ENCODE measurements at places on chromosomes 6 and 20.

DNA sequence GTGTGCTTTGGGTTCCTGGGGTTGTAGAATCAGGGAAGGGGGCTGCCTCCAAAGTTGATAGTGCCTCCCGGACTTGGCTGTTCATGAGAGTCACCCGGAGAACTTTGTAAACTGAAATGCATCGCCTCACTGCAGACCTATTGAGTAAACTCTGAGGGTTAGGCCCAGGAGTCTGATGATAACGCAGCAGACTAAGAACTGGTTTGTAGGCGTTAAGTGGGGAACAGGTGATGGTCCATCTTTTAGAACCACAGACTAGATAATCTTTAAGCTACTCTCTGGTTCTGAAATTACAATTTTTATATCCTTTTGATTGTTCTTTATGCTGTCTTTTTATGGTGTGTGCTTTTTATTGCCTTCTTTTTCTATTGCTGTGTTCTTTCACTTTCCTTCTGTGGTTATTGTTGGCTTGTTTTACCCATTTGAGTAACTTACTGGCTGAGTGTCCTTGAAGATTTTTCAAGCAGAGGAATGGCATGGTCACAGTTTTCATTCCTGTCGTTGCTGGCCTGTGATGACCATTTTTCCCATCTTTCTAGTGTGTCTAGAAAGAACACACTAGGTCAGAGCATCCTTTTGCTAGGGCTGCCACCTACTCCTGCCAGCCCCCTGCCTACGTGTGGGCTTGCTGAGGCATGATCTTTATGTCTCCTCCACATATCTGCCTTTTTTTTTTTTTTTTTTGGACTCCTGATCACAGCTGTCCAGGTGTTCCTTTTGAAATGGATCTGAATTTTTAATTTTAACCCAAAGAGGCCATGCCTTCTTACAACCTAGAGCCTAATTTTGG lies 30.9 kb downstream of the LRRC1 start:
- DNase-seq, result no peak

DNA sequence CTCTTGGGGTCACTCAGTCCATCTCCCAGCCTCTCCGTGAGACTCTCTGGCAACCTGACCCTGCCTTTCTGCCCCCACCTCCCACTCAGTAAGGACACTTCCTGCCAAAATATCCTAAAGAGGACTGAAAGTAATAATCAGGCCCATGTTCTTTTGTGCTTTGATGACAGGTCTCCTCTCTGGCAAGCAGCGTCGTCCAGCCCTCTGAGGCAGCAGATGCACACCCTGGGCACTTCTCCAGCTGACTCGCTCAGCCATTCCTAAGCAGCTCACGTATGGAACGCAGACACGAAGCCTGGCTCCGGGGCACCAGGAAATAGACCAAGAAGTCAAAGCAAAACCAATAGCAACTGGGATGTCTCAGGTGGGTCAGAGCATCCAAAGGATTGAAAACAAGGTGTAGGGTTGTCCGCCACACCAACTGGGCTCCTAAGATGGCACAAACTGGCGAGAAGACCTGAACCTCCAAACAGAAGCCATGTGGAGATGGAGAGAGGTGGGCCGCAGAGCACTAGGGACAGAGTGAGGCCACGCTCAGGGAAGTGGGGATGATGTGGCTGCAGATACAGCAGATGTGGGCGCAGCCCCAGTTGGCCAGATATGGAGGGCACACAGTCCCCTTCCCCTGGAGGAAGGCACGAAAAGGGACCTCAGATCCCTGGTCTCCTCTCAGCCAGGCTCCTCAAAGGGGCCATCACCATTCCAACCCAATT lies 99.3 kb downstream of the PRND start:
- DNase-seq, result no peak

GRCh38 chr6:158765499-158766068 lies 53.6 kb downstream of the EZR start:
- DNase-seq, result no peak

DNA sequence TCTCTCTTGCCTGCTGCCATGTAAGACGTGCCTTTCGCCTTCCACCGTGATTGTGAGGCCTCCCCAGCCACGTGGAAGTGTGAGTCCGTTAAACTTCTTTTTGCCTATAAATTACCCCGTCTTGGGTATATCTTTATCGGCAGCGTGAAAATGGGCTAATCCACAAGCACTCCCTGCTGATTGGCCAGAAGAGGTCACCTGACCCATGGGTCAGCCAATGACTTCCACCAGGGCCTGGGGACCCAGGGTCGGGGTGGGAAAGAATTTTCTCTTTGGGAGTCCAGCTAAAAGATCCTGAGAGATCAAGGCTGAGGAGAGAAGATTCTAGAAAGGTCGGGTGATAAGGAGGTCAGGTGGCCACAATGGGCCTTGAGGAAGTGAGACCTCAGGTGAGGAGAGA lies 17.1 kb downstream of the ZBP1 start:
- DNase-seq, result no peak

DNA sequence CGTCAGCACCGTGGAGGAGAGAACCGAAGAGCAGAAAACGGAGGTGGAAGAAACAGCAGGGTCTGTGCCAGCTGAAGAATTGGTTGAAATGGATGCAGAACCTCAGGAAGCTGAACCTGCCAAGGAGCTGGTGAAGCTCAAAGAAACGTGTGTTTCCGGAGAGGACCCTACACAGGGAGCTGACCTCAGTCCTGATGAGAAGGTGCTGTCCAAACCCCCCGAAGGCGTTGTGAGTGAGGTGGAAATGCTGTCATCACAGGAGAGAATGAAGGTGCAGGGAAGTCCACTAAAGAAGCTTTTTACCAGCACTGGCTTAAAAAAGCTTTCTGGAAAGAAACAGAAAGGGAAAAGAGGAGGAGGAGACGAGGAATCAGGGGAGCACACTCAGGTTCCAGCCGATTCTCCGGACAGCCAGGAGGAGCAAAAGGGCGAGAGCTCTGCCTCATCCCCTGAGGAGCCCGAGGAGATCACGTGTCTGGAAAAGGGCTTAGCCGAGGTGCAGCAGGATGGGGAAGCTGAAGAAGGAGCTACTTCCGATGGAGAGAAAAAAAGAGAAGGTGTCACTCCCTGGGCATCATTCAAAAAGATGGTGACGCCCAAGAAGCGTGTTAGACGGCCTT lies 41.6 kb downstream of the ZBTB2 start:
- no peak for DNase-seq

GRCh38 chr6:706146-706545 lies 13.2 kb upstream of the EXOC2 start:
- DNase-seq, result no peak

DNA sequence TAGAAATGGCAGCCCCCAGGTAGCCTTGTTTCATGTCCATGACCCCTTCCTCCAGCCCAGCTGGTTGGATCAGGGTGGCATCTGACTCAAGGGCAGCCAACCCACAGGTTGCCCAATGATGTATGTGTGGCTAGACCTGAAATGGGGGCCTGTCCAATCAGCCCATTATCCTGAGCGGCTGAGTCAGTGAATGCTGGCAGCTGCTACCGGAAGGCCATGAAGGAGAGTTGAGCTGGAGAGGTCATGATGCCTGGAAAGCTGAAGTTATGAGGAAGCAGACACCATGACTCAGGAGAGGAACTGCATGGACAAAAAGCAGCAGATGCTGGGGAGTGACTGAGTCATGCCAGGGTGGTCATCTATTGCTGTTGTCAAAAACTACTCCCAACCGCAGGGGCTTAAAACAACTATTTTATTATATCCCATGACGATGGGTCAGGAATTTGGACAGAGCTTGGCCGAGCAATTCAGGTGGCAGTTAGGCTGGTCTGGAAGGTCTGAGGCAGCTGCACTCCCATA lies 67.3 kb downstream of the MDGA1 start:
- DNase-seq, result no peak

All from NCI-H146 (cell line).